Peyer's patch (tissue), 4 donors: ENCODE measurements at places on chromosomes 12 and 14. TPM values are rescaled to one million over a fixed set of nuclear protein-coding genes. Genes with fewer than 3 reads are reported as not detected.

GRCh38 chr14:105527381-105527825 lies 1.0 kb downstream of the TMEM121 start:
- H3K4me3 ChIP-seq = peak overlapping the region; percentile 67
- peaks cover 12% of the 10 kb centered on the region for H3K27me3 ChIP-seq
- no peak overlapping the region for H3K27ac ChIP-seq
- no peaks in the 10 kb centered on the region for H3K36me3 ChIP-seq
- no peak for DNase-seq
- H3K4me1 ChIP-seq = peaks cover 33% of the 10 kb centered on the region

DNA sequence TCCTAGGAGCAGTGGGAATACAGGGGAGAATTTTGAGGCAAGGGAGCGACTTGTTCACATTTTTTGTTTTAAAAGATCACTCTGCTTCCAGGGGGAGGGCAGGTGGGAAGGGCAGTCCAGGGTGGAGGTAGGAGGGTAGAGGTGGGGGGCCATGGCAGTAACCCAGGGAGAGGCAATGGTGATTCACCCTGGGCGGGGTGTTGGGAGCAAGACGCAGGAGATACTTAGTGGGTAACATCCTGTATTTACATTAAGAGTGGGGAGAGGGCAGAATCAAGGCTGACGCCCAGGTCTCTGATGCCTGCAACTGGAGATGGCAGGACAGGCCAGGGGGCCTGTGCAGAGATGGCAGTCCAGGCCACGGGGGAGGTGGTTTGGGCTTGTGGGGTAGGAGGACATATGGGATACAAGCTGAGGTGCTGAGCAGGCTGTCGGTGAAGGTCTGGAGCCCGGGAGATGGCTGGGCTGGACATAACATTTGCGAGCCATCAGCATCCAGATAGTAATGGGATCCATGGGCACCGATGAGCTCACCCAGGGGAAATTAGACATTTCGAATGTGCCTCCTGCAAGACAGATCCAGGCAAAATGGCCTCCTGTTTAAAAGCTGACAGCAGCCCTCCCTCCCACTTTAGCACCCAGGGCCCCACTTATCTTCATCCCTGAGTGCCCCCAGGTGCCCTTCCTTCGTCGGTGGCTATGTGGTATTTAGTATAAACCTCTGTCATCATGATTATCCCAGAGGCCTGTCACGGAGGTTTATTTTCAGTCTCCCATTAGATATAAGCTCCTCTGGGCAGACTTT lies 9.3 kb downstream of the EML1 start:
- H3K4me3 ChIP-seq = no peak overlapping the region
- DNase-seq = no peak
- no peaks in the 10 kb centered on the region for H3K36me3 ChIP-seq
- no peaks in the 10 kb centered on the region for H3K4me1 ChIP-seq
- H3K27ac ChIP-seq = no peak overlapping the region

DNA sequence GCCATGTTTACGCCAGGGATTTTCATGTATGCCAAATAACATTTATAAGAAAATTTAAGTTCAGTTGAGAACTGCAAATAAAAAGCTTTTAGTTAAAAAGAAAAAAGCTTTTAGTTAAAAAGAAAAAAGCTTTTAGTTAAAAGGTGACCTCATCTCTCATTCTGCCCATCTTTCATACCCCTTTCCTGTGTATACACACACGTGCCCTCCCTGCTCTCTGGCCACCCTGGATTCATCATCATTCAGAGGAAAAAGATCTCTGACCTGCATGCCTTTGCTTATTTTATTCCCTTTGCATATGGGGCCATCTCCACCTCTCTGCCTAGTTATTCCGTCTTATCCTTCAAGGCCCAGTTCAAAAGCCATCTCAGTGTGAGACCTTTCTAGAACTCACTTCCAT lies 38.1 kb upstream of the CDK17 start:
- no peaks in the 10 kb centered on the region for H3K4me1 ChIP-seq
- H3K36me3 ChIP-seq = no peaks in the 10 kb centered on the region
- H3K27me3 ChIP-seq = no peaks in the 10 kb centered on the region
- H3K27ac ChIP-seq = no peak overlapping the region
- no peak overlapping the region for H3K4me3 ChIP-seq

DNA sequence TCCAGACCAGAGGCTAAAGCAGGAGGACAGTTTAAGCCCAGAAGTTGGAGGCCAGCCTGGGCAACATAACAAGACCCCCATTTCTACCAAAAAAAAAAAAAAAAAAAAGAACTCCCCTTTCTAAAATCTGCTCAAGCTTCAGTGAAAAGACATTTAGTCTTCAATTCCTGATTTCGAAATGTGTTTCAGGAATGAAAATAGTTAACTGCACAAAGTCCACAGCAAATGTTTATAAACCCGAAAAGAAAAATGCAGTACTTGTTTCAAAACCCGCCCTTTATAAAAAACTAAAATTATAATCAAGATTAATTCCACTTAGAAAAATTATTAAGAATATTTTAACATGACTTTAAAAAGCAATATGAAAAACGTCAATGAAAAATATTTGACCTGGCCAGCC lies 12.1 kb downstream of the ATXN2 start:
- H3K27me3 ChIP-seq = no peaks in the 10 kb centered on the region
- no peaks in the 10 kb centered on the region for H3K36me3 ChIP-seq
- H3K27ac ChIP-seq = no peak overlapping the region
- H3K4me1 ChIP-seq = no peaks in the 10 kb centered on the region
- no peak overlapping the region for H3K4me3 ChIP-seq

DNA sequence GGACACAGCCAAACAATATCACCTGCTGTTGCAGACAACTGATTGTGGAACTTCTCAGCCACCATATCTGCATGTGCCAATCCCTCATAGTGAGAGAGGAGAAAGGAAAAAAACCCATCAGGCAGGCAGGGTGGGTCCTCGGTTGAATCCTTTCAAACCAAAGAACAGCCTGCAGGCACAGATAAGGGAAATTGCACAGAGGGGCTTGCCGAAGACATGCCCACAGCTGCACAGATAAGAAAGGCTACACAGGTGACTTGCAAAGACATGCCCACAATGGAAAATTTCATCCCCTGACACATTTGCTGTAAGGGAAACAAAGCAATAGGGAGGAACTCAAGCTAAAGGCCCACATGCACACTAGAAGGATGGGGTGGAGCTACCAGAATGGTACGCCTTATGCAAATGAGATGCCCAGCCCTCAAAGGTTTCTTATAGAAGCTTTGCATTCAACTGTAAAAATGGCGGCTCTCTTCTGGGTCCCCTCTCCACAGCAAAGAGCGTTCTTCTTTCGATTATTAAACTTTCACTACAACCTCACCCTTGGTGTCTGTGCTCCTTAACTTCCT lies 170.0 kb upstream of the TMPO start:
- H3K27ac ChIP-seq = no peak overlapping the region
- H3K27me3 ChIP-seq = no peaks in the 10 kb centered on the region
- no peak for DNase-seq
- no peaks in the 10 kb centered on the region for H3K36me3 ChIP-seq
- H3K4me3 ChIP-seq = no peak overlapping the region

GRCh38 chr12:28824849-28825248 lies 324.2 kb upstream of the FAR2 start:
- H3K27me3 ChIP-seq = no peaks in the 10 kb centered on the region
- no peak for DNase-seq
- H3K4me1 ChIP-seq = no peaks in the 10 kb centered on the region
- no peak overlapping the region for H3K4me3 ChIP-seq

DNA sequence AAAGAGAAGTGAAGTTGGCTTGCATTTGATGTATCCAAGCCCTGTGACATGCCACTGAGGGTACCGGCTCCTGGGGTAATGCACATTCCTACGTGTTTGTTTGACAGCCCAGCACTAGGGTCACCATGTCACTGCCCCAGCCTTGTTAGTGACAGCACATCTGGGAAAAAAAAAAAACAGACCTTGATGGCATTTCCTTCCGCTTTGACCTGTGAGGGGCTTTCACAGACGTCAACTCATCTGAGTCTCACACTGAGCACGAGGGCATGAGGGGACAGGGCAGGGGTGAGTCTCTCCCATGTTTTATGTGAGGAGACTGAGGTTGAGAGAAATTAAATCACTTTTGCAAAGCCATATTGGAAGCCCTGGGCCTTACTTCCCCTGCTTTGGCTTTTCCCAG lies 111.5 kb downstream of the NUAK1 start:
- DNase-seq = no peak
- H3K4me3 ChIP-seq = no peak overlapping the region
- no peak overlapping the region for H3K27ac ChIP-seq
- H3K27me3 ChIP-seq = no peaks in the 10 kb centered on the region
- H3K36me3 ChIP-seq = no peaks in the 10 kb centered on the region

TSPAN19 gene
- not detected for total RNA-seq

TEX52 gene
- total RNA-seq = not detected

CRACR2A gene
- 74.3 TPM for total RNA-seq

SLC6A12 gene
- not detected for total RNA-seq

OR6C1 gene
- not detected for total RNA-seq
